ENCODE measurements at places on chromosomes 5 and 9. TPM values are rescaled to one million over a fixed set of nuclear protein-coding genes. Genes with fewer than 3 reads are reported as not detected.

Gene SHROOM1
- total RNA-seq: 1.1 TPM

DNA sequence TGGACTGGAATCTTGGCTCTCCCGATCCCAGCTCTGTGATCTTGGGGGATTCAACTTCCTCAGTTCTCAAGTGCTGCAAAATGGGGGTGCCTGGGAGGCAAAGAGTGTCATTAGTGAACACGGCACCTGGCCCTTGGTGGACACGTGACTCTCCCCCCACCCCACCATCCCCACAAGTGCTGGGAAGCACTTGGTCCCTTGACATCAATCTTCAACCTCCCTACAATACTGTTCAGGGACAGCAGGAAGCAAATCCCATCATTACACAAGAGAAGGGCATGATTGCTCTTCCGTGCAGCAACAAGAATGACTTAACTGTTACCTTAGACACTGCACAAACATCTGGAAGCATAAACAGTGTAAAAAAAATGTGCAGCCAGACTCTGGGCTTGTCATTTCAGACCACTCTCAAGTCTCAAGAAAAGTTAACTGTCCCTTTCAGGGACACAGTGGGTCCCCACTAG lies 61.4 kb downstream of the PSMB7 start:
- DNase-seq: no peak

DNA sequence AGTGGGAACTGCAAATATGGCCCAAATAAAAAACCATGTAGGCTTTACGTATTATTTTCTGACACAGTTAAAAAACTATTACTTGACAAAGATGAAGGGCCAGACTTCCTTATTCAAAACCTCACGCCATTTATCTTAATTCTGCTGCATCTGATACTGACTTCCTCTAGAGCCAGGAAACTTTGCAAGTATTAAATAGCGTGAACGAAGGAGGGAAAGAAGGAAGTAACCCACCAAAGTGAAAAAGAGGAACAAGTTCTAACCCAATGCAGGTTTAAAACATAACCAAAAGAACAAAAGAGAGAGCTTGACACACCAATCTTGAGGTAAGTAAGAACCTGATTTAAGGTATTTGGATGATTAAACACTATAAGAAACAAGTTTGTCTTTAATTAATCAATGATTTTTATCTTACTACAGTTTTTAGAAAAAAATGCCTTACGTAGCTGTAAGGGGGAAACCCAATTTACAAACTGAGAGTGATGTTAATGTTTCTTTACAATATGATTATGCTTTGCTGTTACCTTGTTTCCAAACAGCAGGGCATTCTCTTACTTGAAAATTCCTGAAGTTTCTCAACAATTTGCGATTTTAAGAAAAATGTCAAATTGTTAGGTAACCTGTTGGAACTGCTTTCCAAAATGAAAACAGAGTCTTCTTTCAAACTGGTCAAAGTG lies at the start of gene GAPT:
Gene GAPT, plus strand, starts transcription at position 220 of the 677 bp plus-strand sequence. CDS start 3,102 bp downstream, outside the sequence.
- no peak for DNase-seq

Gene ENTREP1
- 2.7 TPM for total RNA-seq

GRCh38 chr5:138918686-138919085 lies 43.6 kb upstream of the LRRTM2 start:
- DNase-seq: no peak

GRCh38 chr5:124502551-124502950 lies 243.9 kb downstream of the ZNF608 start:
- DNase-seq: no peak

- DNase-seq: no peak
These were observed 49.7 kb downstream of the POU4F3 start for GRCh38 chr5:146388386-146388785.

GRCh38 chr5:110681953-110682352 lies 44.5 kb downstream of the TMEM232 start:
- DNase-seq: no peak

Gene CFAP157
- total RNA-seq: 0.11 TPM

- no peak for DNase-seq
These were observed 208.0 kb upstream of the TRIM32 start for GRCh38 chr9:116479056-116479544.

DNA sequence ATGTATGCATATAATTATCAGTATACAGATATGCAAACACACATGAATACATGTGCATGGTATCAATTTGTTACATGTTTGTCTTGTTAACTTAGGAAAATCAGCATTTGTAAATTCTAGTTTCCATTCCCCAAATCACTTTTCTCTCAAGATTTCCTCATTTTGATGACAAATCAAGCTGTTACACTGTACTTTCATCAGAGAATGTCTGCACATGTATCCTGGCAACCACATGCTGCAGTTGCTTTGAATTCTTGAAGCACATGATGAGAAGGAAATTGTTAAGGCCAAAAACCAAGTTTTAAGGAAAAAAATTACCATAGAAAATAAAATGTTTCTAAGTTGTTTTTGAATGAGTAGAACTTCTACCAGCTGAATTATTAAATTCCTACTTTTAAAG lies 1834.5 kb downstream of the EFNA5 start:
- DNase-seq: no peak
